Left cardiac atrium (tissue), 4 donors: ENCODE measurements at places on chromosomes 4 and X. TPM values are rescaled to one million over a fixed set of nuclear protein-coding genes. Genes with fewer than 3 reads are reported as not detected.
A peak's percentile ranks its signal among the peaks of the same experiment; 100 is the strongest.

DNA sequence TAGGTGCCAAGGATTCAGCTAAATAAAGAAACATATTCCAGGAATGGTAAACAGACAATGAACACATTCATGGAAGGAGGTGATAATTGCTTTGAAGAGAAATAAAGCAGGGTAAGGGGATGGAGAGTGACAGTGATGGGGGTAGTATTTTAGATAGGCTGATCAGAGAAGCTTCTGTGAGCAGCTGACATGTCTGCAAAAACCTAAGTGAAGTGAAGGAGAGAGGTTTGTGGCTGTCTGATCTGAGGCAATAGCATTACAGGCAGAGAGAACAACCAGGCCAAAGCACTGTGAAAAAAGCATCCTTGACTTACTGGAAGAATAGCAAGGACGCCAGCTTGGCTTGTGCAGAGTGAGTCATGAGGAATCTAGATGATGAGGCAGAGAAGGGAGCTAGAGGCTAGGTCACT lies 271.9 kb upstream of the GATB start:
- no peak for DNase-seq

DNA sequence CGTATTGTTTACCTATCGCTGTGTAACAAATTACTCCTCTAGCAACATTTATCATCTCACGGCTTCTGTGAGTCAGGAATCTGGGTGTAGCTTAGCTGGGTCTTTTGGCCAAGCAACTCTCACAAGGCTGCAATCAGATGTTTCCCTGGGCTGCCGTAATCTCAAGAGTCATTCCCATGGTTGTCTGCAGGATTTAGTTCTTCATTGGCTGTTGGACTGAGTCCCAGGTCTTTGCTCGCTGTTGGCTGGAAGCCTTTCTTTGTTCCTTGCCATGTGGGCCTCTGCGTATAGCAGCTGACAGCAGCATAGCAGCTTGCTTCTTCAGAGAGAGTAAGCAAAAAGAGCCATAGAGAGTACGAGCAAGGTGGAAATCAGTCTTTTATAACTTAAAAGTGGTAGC lies 16.8 kb downstream of the POLR2B start:
- DNase-seq: peak; percentile 68

NLGN4X gene
- 5.4 TPM for total RNA-seq

SSX2B gene
- not detected for total RNA-seq

XAGE2 gene
- total RNA-seq: not detected

DNA sequence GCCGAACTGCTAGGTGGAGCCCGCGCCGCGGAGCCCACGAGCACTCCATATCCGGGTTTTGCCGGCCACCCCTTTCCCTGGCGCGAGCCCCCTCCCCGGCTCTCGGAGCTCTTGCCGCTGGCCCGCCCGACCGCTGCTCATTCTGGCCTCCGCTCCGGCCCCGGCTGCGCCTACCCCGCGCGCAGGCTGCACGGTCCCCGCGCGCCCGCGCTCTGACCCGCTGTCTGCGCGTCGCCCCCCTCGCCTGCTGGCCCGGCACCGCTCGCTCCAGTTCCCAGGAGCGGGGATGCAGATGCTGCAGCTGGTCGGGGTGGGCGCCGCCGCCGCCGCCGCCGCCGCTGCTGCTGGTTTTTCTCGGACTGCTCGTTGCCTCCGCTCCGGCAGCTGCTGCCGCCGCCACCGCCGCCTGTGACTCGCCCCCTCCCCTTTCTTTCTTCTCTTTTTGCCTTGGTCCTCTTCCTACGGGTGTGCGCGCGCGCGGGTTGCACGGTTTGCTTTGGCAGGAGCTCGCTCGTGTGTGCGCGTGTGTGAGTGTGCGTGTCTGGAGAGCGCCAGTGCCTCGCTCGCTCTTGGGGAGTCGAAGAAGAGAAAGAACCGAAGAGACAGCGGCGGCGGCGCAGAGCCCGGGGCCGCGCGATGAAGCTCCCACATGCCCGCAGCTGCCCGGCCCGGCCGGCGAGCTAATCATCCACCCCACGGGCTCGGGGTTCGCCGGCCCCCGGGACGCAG lies at the start of gene ADGRL3:
ADGRL3 (plus strand) TSS at position 140 of the 729 bp plus-strand sequence.
- no peak for DNase-seq

PGAM4 gene
- total RNA-seq: not detected

SATL1 gene
- 0.10 TPM for total RNA-seq

GRCh38 chr4:26356081-26356501 lies 35.3 kb downstream of the RBPJ start:
- DNase-seq: no peak

GRCh38 chr4:140256335-140256734 lies 102.4 kb upstream of the MAML3 start:
- peak; percentile 22 for DNase-seq

- no peak for DNase-seq
Observed at GRCh38 chr4:172202480-172203076, 389.4 kb downstream of the GALNTL6 start.

NRK gene
- 0.44 TPM for total RNA-seq

VEGFD gene
- 13.9 TPM for total RNA-seq

DNA sequence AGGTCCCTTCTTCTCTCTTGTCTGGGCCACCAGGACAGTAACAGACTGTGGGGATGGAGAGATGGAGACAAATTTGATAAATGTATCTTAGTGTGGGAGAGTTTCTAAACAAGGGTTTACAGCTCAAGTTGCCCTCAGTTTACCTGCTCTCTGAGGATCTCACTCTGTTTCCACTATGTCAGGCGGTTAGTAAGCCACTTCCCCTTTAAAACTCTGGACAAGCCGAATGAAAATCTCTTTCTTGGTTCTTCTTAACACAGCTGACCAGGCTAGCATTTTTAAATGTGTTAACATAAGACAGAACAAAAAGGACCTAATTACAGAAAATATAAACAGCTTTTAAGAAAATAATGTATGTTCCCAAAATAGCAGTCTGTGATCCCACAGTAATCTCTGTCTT lies 2.9 kb upstream of the SCARB2 start:
- no peak for DNase-seq

DNA sequence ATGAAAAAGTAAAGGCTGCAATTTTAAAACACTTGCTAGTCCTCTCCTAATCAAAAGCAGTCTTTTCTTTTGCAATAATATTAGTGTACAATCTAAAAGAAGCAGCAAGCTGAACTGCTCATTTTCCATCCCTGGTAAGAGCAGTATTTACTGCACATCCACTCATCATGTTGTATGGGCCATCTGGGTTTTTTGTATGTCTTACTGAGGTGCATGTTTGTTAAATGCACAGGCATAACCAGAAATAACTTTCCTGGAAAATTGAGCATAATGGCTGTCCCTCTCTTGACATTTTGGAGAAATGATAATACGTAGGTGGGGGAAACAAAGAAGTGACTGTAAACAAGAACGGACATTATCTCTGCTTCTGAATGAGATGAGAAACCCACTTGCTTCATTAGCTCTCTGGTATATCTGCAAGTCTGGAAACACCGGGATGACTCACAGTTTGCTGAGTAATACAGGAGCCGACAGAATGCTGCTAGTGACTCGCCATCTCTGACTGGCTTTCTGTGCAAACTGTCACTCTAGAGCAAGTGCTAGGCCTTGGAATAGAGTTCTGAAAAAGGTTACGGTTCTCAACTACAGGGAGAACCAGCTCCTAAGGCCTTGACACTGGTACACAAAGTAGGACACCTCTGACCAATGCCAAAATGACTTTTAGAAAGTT lies 85.7 kb upstream of the MTM1 start:
- DNase-seq: no peak

DNA sequence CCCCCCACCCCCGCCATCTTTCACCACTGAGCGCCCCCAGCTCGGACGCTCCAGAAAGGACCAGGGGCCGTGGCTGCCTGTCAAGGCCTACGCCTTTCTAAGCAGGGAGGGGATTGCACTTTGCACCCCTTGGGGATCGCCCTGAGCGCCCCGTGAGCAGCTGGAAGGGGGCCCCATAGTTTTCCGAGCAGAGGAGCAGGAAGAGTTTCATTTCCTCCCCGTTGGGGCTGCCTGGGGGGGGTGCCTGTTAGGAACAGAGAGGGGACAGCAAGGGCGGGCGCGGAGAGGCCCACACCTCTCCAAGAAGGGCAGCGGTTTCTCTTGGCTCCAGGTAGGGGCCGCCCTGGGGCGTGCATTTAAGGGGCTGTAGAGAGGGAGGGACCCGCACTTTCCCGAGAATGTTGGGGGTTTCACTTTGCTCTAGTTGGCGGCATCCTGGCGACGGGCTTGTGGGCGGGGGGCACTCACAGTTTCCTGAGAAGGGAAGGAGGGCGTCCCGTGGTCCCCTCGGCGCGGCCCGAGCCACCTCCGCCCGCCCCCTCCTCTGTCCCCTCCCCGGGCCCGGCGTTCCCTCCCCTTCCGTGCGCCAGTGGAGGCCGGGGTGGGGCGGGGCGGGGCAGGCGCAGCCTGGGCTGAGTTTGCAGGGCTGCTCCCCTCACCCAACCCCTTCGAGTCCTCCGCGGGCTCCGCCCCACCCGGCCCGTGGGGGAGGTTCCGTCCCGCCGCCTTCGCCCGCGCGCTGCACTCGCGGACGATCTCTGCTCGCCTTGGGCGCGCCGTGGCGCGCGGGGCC lies 82.3 kb upstream of the CD99 start:
- DNase-seq: peak; percentile 87

GRCh38 chrX:50877310-50877709 lies 33.2 kb upstream of the BMP15 start:
- DNase-seq: no peak

AFP gene
- total RNA-seq: not detected

DNA sequence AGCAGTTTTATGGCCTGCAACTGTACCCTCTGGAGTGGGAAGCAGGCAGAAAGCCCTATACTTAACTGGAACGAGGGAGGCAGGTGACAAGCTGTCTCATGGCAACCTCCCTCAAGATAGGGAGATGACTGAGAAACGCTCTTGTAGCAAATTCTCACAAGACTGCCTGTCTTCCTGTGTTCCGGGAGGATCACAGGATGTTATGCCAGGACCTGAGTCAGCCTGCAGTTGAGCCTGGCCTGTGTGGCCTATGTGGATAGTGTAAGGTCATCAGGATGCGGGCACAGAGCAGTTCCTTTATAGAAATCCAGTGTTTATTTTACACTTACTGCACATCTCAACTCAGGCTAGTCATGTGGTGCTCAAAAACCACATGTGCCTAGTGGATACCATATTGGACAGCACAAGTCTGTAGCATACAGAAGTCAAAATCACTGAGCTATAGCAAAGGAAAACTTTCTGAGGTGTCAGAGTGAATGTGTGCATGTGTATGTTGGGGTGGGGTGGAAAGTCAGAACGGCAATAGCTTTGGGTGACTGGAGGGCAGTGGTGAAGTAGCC lies 25.2 kb downstream of the TAF7L start:
- DNase-seq: no peak

- peak; percentile 47 for DNase-seq
Observed at GRCh38 chr4:24067367-24068193, 177.7 kb upstream of the PPARGC1A start.

NXF3 gene
- total RNA-seq: 1.0 TPM

IL2 gene
- not detected for total RNA-seq

GRCh38 chr4:180372691-180373090 lies 1870.5 kb upstream of the TENM3 start:
- DNase-seq: no peak

GRCh38 chr4:180394312-180394711 lies 1848.9 kb upstream of the TENM3 start:
- no peak for DNase-seq

GRCh38 chrX:71616672-71617529 lies 1.4 kb downstream of the CXCR3 start:
- no peak for DNase-seq

MAGEA9B gene
- total RNA-seq: not detected

GRCh38 chr4:33715841-33716395 lies 2528.4 kb downstream of the ARAP2 start:
- no peak for DNase-seq

- no peak for DNase-seq
Observed at GRCh38 chr4:148366251-148366650, 76.0 kb downstream of the NR3C2 start.

ADH7 gene
- total RNA-seq: not detected

DNA sequence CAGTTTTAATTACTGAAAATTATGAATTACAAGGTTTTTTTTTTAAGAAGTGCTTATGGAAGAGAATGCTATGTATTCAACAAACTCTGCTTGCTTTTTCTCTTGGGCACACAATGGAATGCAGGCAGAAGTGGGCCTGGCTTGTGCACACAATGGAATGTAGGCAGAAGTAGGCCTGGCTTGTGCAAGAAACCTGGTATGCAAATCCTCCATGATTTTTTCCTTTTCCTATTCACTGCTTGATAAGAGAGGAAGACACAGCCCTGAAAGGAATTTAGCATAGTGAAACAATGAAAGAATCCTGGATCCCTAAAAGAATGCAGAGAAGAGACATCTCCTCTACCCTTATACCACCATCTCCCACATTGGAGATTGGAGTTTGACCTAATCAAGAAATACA lies 138.4 kb downstream of the COL25A1 start:
- no peak for DNase-seq
